HEK293T (cell line): ENCODE measurements at places on chromosomes 7 and 10.

- DNase-seq = no peak
Observed at GRCh38 chr10:22454634-22455033, 109.3 kb downstream of the SPAG6 start.

DNA sequence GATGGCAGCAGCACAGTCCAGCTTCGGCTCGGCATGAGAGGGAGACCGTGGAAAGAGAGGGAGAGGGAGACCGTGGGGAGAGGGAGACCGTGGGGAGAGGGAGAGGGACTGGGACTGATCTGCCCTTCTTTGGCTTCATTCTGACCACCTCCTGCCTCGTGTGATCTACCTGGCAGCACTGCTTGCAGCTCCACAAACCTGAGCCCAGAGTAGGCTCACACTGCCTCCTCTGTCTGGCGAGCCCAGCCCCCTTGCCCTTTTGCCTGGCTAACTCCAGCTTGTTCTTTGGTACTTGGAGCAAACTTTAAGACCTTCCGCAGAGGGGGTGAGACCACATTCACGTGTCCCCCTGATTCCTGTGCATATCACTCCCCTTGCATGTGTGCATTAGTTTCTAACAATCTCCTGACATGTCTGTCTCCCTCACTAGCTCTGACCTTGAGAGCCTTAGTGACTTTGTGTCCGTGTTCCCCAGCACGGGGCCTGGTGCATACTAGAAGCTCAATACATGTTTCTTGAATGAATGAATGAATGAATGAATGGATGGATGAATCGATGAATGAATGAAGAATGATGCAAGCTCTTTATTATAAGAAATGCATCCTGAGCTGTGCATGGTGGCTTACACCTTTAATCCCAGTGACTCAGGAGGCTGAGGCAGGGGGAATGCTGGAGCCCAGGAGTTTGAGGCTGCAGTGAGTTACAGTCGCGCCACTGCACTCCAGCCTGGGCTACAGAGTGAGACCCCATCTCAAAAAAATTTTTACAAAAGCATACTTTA, 31.2 kb downstream of the UBTD1 start:
- DNase-seq = no peak

GRCh38 chr7:30348083-30348560, 63.7 kb downstream of the ZNRF2 start:
- DNase-seq = no peak

DNA sequence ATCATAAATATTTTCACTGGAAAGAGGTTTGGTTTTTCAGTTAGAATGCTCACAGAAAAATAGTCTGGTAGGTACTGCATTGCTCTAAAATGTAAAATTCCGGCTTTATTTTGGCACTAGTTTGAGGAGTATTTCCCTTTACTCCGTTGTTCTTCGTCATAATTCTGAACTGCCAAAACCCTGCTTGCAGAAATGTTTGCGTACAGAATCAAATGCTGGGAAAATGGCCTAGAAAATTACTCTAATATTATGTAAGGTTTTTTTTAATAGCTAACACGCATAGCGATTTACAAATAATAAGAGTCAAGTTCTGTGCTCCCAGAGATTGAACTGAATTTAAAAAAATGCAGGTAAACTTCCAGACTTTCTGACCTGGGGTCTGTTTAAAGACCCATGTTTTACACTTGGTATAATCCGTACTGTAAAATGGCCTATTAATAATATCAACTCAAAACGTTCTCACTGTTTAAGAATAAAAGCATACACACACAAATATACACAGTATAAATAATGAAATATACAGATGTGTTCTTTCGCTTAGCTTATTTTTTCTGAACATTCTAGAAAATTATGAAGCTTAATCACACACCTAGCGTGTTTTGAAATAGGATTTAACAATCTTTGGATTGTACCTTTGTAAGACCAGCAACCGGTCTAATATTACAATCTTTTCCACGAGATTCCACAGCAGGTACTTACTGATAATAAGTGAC, 23.5 kb upstream of the ANLN start:
- DNase-seq = no peak
